Stimulated activated CD8-positive, alpha-beta memory T cell treated with anti-CD3 and anti-CD28 coated beads, Interleukin-15, amount 100 ng/mL, for 24 hours (primary cell): ENCODE measurements at places on chromosomes 13 and 19.

GRCh38 chr13:97385146-97385545 is 48.8 kb upstream of the RAP2A start:
- no peak for DNase-seq

GRCh38 chr13:105016266-105016665 is 1519.2 kb downstream of the EFNB2 start:
- no peak for DNase-seq

DNA sequence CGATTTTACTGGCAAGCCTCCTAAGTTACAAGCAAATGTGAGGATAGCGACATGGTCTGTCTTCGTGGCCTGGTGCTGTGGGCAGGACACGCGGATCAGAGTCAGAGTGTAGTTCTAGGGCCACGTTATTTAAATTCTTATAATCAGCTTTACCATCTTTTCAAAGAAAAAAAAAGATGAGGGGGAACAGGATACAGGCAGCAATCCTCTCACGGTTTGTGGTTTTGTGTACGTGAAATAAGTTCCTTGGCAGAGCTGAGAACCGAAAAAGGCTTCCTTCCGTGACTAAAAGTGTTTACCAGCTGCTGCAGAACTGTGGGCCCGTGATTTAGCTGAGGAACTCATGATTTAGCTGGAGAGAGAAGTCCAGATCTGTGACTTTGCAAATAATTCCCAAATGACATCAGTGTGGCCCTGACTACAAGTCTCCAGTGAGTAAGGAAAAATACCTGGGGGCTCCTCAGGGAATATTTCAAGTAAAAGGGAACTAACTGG is 27.2 kb downstream of the RCBTB2 start:
- DNase-seq = no peak

- no peak for DNase-seq
Observed at GRCh38 chr13:25859528-25859927, 192.3 kb downstream of the SHISA2 start.

GRCh38 chr19:27676334-27676733 is 1536.6 kb downstream of the UQCRFS1 start:
- no peak for DNase-seq

DNA sequence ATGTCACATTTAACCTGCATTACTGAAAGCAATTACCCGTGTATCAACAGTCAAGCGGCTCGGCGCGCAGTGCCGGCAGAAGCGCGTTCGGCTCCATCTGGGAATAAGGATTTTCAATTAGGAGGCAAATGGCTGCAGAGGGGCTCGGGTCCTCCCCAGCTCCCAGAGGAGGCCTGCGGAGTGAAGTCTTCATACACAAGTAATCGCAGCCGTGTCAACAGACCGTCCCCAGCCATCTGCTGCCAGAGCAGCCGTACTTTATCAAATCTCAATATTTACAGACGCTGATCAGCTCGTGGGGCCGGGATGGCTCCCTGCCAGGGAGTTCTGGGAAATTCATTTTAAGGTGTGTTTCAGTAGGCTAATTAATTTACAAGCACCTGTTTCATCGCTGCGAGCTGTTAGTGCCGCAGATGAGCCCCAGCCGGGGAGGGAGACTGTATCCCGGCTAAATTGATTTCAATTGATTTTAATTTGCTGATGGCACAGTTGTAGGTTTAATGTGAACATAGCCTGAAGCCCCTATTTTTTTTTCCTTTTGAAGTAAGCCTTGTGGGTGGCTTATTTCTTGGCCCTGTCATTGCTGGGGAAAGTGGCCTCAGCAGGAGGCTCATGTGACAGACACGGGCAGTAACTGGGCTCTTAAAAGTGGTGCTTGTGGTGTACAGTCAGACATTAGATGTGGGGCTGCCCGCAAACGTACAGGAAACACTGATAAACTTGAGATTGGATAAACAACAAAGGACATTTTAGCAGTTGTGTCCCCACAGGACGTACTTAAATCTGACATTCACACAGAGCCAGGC is 252.7 kb downstream of the TEX29 start:
- no peak for DNase-seq

GRCh38 chr19:1774989-1775772 is 21.9 kb downstream of the ONECUT3 start:
- DNase-seq = no peak

GRCh38 chr19:5132206-5132560 is 163.3 kb downstream of the KDM4B start:
- no peak for DNase-seq

DNA sequence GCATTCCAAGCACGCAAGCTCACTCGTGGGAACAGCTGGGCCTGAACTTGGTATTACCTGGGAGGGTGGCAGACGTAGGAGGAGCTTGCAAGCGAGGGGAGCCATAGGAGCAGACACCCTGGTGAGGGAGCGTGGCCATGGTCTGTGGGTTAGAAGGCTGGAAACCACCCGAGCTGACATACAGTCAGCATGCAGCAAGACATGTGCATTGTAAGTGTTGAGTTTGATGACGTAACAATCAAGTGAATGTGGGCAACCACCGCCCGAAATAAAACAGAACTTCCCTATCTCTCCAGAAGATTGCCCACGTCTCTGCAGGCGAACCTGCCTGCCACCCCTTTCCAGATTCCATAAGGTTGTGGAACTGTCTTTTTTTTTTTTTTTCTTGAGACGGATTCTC is 26.8 kb downstream of the UBXN6 start:
- DNase-seq = no peak

DNA sequence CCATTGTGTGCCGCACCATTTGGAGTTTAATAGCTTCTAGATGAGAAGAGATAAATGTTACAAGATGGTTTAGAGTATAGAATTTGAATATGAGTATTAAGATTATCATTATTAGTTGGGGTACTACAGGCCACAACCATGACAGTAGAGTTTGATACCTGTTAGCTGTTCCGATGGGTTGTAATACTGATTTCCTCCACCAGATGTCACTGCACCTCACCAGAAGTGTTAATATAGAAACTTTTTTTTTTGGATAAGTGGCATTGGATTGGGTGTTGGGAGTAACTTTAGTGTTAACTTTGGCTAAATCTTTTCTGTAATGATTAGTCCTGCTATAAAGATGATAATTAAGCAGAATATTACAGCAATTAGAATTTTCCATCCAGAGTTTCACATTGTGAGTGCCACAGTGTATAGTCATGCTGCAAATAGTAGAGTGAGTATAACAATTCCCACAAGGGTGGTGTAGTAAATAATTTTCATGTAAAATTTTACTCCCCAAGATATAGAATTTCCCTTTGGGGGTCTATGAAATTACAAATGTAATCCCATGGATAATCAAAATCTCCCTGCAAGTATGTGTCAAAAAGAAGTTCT is 56.3 kb downstream of the PSG3 start:
- no peak for DNase-seq

DNA sequence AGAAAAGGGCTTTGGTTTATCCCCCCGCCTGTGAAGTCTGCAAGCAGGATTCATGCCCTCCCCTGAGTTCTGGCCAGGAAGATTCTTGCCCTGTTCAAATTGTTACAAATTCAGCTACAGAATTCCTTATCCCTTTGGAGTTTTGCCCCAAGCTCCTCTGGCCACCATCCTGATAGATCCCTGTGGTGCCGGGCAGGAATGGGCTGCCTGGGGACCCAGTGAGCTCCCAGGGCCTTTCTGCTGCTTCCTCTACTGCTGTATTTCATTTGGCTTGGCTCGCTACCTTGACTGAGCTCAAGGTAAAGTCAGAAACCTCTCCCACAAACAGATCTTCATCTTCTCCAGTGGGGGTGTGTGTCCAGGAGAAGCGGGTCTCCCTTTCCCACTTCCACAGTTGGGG is 194.6 kb upstream of the NBEA start:
- no peak for DNase-seq

GRCh38 chr19:10478903-10479384 is 24.2 kb downstream of the KEAP1 start:
- peak; percentile 54 for DNase-seq

DNA sequence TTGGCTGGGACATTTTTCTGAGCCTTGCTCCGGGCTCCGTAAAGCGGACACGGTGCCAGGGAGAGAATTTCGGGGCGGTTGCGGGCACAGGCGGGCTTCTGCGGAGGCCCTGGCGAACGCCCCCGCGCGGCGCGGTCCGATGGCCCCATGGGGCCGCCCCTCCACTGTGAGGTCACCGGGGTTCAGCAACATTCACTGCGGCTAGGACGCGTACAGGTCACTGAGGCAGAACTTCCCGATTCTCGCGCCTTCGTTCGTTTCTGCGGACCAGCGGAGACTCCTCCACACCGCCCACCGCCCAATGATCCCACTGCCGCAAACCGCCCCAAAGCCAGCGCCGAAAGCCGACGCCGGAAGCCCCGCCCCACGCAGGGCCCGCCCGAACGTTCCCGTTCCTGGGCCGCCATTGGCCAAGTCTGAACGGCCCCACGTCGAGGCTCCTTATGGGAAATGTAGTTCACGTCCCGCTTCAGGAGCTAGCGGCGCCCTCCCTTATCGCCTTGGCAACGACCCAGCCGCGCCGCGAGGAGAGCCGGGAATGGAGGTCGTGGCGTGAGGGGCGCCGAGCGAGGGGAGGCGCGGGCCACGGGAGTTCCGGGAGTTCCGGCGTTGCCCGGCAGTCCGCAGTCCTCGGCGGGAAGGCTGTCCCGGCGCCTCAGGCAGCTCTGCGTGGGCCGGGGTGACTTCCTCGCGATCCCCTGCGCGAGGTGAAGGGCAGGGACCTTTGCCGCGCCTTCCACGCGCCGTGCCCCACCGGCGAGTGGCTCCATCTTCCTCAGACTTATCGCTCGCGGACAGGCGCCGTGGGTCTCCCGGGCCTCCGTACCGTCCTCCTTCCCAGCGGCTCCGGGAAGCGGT is at the start of gene ZNF584:
TSS of gene ZNF584 (plus strand) at position 498 of the 858 bp plus-strand sequence. CDS start 499 bp downstream, outside the sequence.
- DNase-seq = peak; percentile 87

DNA sequence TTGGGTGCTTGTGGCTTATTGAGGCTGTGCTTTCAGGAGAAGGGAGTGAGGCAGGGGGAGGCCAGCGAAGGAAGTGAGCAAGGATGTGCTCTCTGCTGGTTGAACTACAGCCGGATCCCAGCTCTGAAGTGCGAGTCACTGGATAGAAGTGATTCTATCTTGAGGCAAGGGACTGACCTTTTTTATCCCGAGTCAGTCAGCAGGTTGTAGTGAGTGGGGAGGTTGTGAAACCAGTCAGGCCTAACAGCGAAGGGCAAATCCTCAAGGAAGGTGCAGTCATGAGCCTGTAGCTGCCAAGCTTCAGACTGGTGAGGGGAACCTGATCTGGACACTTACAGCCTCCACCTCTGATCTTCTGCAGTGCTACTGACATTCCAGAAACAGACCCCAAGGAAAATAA is 18.6 kb downstream of the SCEL start:
- DNase-seq = no peak

- no peak for DNase-seq
Observed at GRCh38 chr19:48301886-48302599, 23.3 kb upstream of the EMP3 start.

GRCh38 chr19:45501730-45502014 is 3.4 kb downstream of the PPM1N start:
- no peak for DNase-seq

GRCh38 chr13:66359910-66360552 is 870.1 kb downstream of the PCDH9 start:
- DNase-seq = no peak

- DNase-seq = no peak
Observed at GRCh38 chr13:98300956-98301641, 124.0 kb upstream of the RNF113B start.

DNA sequence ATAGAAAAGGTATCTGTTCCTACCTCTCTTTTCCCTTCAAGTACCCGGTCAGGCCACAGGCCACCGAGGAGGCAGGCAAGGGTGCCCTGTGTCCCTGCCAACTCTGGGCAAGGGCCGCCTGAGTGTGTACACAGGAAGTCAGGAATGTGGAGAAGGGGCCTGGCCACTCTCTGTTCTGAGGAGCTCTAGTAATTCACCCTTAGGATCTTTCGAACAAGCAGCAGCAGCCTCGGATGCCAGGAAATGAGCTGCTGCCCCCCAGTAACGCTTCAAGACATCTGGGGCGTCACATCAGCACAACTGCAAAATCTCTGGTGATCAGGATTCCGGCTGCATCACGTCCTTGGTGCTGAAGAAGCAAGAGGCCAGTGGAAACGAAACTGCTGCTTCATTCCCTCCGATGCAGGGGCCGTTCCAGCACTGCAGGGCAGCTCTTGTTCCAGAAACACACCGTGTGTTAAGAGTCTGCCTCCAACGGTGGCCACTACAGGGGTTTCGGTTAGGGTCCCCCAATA is 2.0 kb downstream of the RAB20 start:
- DNase-seq = no peak

DNA sequence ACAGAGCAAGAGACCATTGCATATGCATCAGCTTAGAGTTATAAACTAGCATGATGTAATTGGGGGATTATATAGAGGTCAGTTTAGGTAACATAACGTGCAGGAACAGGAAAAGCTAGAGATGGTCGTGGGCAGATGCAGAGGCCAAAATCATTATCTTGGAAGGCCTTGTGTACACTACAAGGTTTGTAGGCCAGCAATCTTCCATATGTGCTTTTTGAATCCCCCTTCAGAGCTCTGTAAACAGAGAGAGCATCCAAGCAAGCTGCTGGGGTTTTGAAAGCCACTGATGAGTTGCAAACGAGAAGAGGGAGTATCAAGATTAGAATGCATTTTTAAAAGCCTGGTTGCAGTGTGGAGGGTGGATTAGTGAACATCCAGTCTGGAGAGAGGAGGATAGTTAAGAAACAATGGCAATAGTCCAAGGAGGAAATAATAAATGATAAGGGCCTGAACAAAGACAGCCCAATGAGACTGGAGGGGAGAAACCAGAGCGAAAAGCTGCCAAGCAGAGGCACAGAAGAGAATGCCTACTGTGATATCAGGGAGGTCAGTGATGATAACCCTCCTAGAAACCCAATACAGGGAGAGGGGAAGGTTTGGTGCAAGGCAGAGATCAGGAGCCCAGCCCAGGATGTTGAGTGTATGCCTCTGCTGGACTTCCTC is 109.6 kb downstream of the ZAR1L start:
- DNase-seq = no peak

GRCh38 chr13:67977066-67977465 is 746.9 kb upstream of the PCDH9 start:
- DNase-seq = no peak

DNA sequence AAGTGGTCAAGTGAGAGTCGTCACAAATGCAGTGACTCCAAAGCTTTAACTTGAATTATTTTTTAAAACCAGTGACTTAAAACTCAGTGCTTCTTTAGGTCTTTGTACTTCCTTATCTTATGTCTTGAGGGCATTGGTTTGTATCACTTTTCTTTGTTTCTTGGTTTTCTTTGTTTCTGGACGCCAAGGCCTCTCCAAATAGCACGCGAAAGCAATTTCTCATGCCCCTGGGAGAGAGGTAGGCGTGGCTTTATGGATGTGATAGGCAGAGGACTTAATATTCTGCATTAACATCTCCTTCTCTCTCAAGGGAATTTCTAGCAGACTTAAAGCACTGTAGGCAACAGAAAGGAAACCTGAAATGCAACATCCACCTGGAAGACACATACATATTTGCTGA is 20.6 kb downstream of the UBE2L5 start:
- DNase-seq = no peak

- no peak for DNase-seq
Observed at GRCh38 chr13:99422586-99423220, 78.6 kb upstream of the TM9SF2 start.

DNA sequence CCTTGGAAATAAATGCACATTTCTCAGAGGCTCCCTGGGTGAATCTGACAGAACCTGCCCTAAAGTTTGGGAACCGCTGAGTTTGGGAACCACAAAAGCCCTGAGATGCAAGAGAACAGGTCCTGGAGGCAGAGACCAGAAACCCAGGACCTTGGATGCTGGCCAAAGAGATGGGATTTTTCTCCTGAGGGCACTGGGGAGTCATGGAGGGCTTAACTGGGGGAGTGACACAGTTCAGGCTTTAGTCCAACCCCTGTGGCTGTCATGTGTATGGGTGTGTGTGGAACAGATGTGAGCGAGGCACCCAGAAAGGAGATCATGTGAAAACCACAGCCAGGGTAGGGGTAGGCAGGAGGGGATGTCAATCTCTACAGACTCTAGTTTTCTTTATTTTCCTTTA is 3.9 kb upstream of the NCCRP1 start:
- no peak for DNase-seq
